Activated CD8-positive, alpha-beta T cell treated with anti-CD3 and anti-CD28 coated beads, Interleukin-2, amount 10 ng/mL, durations not matched to agents 7 days and 5 days (primary cell): ENCODE measurements at places on chromosomes 5 and 9. TPM values are rescaled to one million over a fixed set of nuclear protein-coding genes. Genes with fewer than 3 reads are reported as not detected.

DNA sequence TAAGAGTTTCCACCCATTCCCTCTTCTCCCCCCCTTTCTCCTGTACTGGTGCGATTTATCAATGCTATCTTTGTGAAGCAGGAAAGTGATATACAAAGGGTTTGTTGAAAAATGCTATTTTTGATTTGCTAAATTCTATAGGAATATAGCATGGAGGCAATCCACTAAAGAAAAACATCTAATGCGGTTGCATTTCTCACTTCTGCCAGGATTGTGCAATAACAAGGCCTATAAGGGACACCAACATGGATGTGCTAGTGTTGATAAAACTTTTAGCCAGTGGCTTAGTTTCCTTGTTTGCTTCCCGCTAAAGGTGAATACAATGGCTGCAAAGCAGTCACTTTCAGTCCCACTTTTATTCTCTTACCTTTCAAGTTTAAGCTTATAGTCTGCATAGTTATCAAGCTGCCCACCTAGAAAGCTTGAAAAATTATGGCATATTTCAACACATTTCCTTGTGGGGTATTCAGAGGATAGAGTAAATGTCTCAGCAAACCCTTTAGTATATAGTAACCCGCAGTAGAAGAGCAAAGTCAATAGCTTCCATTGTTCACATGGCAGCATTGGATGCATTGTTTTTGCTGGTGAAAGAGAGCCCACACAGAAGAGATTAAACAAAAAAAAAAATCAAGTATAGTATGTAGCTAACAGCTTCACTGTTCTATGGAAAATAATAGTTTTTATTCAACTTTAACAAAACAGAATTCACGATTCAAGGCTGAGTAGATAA lies 674.6 kb upstream of the SEMA6A start:
- H3K4me3 ChIP-seq = no peak overlapping the region
- DNase-seq = no peak
- H3K4me1 ChIP-seq = no peaks in the 10 kb centered on the region
- H3K27me3 ChIP-seq = no peaks in the 10 kb centered on the region

GRCh38 chr5:145437627-145438026 lies 397.5 kb downstream of the PRELID2 start:
- no peaks in the 10 kb centered on the region for H3K36me3 ChIP-seq
- H3K27me3 ChIP-seq = no peaks in the 10 kb centered on the region
- no peak for DNase-seq
- no peaks in the 10 kb centered on the region for H3K4me1 ChIP-seq
- H3K4me3 ChIP-seq = no peak overlapping the region

GRCh38 chr5:3377176-3377575 lies 218.5 kb upstream of the IRX1 start:
- H3K27me3 ChIP-seq = no peaks in the 10 kb centered on the region
- no peaks in the 10 kb centered on the region for H3K36me3 ChIP-seq
- H3K4me1 ChIP-seq = no peaks in the 10 kb centered on the region
- no peak overlapping the region for H3K27ac ChIP-seq

- H3K36me3 ChIP-seq = no peaks in the 10 kb centered on the region
- no peaks in the 10 kb centered on the region for H3K4me1 ChIP-seq
- DNase-seq = no peak
Measured at GRCh38 chr5:102921341-102922044, 166.4 kb downstream of the PAM start.

DNA sequence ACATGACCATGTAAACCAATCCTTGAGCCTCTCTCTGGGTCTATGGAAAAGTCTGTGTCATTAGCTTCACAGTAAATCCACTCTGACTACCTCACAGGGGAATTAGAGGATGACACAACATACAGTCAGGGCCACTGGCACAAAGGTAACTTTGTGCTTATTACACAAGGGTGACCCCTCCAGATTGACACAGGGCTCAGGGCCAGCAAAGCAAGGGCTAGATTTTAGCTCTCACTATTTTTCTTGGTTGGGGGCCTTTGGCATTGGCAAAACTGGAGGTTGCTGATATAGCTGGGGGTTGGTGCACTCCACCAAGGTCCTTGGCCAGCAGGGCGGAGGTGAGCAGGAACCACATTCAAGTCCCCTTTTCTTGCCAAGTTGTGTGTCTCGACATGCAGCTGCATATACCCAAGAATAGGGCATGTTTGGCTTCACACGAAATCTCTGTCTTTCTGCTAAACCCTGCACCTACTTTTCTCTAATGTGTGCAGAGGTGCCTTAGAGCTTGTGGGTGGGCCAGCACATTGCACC lies 15.2 kb upstream of the OSMR start:
- no peak overlapping the region for H3K4me3 ChIP-seq
- peaks cover 29% of the 10 kb centered on the region for H3K27me3 ChIP-seq
- no peak overlapping the region for H3K27ac ChIP-seq
- H3K36me3 ChIP-seq = no peaks in the 10 kb centered on the region
- no peak for DNase-seq
- H3K4me1 ChIP-seq = peaks cover 6% of the 10 kb centered on the region

DNA sequence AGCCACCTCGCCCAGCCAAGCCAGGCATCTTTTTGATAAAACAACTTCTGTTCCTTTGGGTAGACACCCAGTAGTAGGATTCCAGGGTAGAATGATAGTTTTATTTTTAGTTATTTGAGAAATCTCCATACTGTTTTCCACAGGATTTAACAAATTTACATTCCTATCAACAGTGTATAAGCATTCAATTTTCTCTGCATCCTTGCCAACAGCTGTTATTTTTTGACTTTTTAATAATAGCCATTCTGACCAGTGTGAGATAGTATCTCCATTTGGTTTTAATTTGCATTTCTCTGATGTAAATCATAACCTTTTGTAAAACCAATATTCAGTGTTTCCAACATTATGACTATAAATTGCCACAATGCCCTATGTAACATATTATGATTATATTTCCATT lies 28.2 kb upstream of the CCNB1 start:
- H3K36me3 ChIP-seq = peaks cover under 1% of the 10 kb centered on the region
- H3K27me3 ChIP-seq = no peaks in the 10 kb centered on the region
- no peak overlapping the region for H3K27ac ChIP-seq

- H3K27ac ChIP-seq = no peak overlapping the region
- H3K4me3 ChIP-seq = no peak overlapping the region
- no peak for DNase-seq
- no peaks in the 10 kb centered on the region for H3K36me3 ChIP-seq
- peaks cover 26% of the 10 kb centered on the region for H3K27me3 ChIP-seq
Measured at GRCh38 chr9:109482391-109482916, 15.7 kb downstream of the PTPN3 start.

The TAF11L5 gene
- total RNA-seq = not detected
